Right ventricle myocardium superior (tissue), 1 donor: ENCODE measurements at places on chromosomes 16 and 17.
A peak's percentile ranks its signal among the peaks of the same experiment; 100 is the strongest.

- DNase-seq: no peak
Measured at GRCh38 chr17:81601525-81602120, 35.3 kb downstream of the NPLOC4 start.

GRCh38 chr17:47813512-47814031 lies 8.0 kb downstream of the OSBPL7 start:
- no peak for DNase-seq

DNA sequence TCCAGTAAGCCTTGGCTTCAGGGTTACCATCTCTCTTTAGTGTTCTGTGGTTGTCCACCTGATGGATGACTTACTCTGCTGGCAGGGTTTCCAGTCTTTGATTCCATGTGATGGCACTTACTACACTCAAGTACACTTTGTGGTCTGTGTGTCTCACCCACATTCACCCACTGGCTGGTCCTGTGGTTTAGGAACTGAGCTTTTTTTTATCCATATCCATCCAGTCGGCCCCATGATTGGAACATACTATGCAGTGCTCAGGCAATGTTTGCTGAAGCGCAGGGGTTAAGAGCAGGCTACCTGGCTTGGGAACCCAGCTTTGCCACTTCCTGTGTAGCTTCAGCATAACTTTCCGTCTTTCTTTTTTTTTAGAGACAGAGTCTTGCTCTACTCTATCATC lies 2.8 kb upstream of the FUS start:
- DNase-seq: no peak

DNA sequence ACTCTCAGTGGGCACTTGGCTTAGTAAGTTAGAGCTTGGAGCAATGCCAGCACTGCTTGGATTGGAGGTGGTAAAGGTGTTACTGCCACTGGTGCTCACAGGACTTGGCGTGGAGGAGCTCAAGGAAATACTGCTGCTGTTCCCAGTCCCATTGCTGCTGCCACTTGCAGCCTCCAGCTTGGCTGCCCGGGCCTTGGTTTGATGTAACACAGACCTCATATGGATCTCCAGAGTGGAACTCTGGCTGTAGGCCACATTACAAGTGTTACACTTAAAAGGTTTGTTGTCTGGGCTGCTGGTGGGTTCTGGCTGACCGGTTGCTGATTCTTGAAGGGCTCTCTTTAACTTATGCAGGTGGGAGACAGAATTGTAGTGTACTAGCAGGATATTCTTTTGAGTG lies 250.3 kb downstream of the ZFHX3 start:
- peak; percentile 47 for DNase-seq

DNA sequence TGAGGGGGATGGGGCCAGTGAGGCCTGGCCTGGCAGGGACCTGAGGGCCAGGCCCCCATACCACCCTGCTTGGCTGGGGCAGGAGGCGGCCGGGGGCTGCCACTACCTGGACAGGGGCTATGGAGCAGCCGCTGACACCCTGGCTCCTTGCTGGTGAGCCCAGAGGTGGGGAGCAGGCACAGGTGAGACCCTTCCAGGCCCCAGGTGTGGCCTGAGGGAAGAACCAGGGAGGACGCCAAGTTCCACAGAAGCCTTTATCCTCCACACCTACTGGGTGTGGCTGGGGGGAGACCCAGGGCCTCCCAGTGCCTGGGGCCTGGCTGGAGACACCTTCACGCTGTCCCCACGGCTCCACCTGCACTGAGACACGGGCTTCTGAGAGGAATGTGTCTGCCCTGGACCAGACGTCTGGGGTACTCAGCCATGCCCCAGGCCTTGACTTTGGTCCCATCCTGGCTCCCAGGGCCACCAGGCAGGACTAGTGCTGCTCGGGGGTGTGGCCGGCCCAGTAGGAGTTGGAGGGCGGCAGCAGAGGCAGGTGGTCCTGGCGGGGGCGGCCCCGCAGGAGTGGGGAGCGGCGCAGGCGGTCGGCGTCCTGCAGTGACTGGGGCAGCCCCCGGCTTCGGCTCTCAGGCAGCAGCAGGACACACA lies 4.7 kb downstream of the SLC22A31 start:
- no peak for DNase-seq

- no peak for DNase-seq
Measured at GRCh38 chr16:16102738-16103137, 120.6 kb downstream of the ABCC6 start.

GRCh38 chr17:17376362-17376761 lies 73.2 kb downstream of the NT5M start:
- DNase-seq: no peak

- no peak for DNase-seq
Measured at GRCh38 chr16:60166-60565, 6.5 kb downstream of the SNRNP25 start.

DNA sequence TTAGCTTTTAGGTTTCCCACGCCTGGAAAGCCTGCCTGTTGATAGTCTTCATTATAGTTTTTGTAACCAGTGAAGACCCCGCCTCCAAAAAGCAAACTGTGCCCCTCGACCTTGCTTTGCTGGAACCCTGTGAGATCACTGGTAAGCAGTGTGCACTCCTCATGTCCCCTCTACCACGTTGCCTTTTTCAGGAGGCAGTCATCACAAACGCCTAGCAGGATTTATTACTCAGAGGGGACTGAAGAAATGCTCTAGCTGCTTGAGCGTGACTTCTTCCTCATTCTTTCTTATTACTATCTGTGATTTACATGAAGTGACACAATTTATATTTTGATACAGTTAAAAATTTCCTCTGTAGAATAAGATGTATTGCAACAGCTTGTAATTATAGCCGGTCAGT lies 6.5 kb upstream of the KRTAP3-1 start:
- no peak for DNase-seq

DNA sequence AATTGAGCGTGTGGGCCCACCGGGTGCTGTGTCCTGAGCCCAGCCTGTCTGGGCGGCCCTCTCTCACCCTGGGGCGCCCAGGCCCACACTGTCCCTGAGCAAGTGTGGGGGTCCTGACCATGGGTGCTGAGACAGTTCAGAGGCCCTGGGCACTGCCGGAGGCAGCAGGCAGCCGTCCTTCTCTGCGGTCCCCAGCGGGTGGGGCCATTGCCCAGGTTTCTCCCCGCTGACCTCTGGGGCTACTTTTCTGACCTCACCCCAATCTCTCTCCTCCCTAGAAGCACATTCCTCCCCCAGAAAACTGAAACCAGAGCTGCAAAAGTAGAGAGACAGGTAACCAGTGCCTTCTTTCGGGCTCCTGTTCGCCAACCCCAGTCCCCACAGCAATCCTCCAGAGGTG lies 36.0 kb upstream of the PVALEF start:
- no peak for DNase-seq

DNA sequence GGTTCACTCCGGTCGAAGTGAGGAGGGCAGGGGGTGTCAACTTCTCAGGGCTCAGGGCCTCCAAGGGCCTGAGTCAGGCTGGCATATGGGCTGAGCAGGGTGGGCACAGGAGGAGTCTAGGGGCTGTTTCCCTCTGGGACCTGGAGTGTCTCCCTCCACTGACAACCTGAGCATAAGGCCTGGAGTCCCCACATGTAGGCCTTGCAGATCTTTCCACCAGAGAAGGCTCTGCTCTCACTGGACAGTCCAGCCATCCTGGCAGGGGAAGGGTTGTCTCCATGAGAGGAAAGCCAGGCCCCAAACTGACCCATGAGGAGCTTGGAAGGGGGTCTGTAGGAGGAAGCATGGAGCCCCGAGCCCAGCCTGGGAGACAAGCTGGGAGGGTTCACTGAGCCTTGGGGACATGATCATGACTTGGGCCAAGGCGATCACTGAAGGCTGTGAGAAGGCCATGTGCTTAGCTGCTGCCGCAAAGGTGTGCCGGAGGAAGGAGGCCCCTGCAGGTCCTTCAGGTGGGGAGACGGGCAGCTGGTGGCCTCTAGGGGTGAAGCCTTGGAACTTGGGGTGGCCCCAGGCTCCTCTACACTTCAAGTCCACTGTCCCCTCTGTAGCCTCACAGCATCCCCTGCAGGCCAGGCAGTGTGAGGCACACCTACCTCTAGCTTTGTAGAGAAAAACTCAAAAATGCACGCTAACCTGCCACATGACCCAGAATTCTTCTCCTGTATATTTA lies 9.9 kb downstream of the CMTM2 start:
- DNase-seq: peak; percentile 64

DNA sequence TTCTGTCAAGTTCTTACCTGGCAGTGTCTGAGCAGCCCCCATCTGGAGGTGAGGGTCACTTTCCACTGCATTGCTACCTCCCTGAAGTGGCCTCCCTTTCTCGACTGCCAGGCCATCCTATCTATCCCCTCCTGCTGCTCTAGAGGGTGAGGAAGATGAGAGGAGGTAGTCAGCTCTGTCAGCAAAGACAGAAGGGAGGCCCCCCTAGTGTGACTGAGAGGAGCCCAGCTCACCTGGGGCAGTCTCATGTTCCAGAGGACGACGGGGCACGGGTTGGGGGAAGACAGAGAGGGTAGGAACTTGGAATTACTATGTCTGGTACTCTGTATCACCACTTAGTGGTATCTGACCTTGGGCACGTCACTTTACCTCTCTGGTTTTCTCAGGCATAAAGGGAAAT lies 22.0 kb downstream of the MYO19 start:
- no peak for DNase-seq

DNA sequence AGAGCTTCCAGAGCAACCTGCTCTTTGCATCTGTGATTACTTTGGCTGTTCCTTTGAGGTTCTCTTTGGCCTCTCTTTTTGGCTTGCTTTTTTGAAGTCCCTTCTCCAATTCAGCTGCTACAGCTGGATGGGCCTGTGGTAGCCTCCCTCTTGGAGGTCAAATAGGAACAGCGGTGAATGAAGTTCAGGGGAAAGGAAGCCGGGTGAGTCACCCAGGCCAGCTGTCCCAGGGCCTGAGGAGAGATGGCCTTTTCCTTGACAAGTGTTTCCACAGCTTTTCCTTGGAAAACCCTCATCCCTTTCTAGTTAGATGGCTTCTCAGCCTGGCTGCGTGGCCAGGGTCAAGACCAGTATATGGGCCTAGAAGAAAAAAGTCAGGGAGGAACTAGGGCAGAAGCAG lies 103.1 kb downstream of the STX8 start:
- no peak for DNase-seq

- DNase-seq: no peak
Measured at GRCh38 chr17:76594690-76595089, 9.0 kb upstream of the ST6GALNAC2 start.

GRCh38 chr17:81491181-81491581 lies 21.4 kb downstream of the ACTG1 start:
- DNase-seq: no peak

DNA sequence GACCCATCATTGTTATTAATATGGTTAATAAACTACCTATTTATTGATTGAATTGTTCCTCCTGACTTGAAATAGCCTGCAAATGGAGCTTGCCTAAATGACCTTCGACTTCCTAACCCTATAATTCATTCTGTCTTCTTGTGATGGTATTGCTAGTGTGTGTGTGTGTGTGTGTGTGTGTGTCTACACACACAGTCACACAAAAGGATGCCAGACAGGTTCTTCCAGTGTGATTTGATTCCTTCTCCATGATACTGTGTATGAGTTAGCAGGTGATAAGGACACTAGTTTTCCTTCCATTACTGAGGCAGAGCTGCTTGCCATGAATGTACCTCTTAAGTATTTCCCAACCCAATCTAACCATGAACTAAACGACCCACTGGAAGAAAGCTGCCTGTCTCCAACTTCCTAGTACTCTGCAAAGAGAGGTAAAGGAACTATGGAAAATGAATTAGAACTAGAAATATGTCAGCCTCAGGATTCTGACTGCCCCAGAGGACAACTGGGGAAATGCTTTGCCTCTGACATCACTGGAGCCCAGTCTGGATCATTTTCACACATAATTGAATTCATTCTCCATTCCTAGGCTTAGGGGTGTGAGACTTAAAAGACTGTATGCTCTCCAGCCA lies 3.5 kb upstream of the CDC6 start:
- no peak for DNase-seq

- peak; percentile 52 for DNase-seq
Measured at GRCh38 chr16:12120217-12120981, 143.9 kb downstream of the SNX29 start.

- peak; percentile 75 for DNase-seq
Measured at GRCh38 chr17:9115214-9116191, 94.2 kb downstream of the NTN1 start.

DNA sequence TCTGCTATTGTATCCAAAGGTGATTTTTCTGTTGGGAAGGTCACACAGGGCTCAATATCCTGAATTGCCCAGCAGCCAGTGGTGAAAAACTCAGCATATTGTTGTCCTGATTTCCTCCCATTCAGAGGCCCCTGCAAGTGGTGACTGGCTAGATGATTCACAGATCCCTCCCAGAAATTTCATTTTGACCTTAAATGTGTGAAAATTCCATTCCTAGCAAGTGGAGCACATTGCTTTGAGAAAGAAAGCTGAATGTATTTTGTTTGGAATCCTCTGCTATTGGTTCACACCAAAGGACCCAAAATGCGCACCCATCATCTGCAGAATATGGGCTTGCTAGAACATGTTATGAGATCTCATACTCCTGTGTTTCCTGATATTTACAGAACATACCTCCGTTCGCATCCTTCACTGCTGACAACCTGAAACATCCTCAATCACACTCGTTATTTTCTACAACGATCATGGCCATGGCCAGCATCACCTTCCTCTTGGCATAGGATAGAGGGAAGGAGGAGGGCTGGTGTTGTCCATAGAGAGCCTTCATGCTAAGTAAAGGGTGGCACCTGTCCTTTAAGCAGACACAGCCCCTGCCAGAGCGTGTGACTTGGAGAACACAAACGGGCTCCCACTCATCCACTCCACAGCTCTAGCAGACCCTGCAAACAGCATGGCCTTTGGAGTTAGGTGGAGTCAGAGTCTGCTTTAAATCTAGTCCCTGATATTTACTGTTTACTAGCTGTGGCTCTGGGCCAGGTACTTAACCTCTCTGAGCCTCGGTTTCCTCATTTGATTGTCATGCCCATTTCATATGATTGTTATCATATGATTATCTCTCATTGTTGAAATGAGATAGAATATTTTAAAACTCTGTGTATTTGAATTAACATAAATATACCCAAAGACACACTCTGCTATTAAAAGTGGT lies 30.4 kb upstream of the NFAT5 start:
- DNase-seq: no peak

DNA sequence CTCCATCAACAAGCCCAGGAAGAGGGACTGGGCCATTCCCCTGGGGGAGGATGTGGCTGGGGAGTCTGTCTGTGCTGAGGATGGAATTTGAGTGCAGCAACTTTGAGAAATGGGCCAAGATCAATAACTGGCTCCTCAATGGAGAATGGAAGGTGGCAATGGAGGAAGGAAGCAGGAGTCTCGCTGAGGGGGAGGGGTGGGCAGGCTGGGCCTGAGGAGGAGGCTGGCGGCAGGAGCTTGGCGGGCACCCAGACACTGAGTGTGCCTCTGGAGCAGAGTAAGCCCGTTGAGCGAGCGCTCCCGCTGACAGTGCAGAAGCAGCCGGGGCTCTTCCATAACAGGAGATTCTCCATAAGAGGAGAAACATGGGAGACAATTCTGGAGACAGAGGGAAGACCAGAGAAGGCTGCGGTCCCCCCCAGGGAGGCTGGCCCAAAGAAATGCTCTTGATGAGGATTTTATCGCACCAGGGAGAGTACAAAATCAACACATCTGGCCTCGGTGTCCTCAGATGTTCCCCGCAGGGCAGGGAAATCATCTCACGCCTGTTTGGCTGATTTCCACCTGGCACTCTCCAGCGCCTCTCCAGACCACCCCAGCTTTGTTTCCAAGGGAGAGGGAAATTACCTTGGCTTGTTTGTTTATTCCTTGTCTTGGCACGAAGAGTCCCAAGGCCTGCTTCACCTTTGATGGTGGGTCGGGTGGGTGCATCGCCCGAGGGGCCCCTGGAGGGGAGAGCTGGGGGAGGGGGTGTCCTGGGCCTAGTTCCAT lies 2.8 kb upstream of the MMP15 start:
- peak; percentile 90 for DNase-seq

GRCh38 chr16:80407265-80407987 lies 133.4 kb upstream of the DYNLRB2 start:
- DNase-seq: no peak
